ENCODE measurements at places on chromosomes 6 and 20.

DNA sequence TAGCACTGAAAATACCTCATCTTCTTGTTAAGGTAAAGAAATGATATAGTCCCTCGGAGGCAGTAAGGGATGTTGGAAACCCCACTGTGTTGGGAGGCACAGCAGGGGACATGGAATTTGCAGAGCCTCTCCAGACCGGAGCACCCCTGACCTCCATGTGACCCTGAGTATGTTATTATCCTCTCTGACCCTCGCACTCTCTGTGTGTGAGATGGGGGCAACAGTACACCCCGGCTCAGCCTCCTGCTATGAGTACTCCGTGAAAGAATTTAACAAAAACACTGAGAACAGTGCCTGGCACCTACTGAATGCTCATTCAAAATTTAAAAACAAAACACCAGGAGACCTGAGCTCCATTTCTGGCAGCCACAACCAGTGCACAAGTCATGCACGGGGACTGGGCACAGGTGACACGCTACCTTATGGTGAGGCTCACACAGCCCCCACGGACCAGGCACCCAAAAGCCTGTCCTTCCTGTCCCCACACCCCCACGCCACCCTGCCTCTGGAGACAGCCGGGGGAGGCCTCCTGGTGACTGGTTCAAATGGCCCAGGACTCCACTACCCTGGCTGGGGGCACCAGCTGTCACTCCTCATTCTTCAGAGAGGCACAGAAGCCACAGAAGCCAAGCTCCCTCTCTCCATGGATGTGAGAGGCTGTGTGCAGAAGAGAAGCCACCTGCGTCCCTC lies 6.1 kb downstream of the NINL start:
- DNase-seq, result no peak

DNA sequence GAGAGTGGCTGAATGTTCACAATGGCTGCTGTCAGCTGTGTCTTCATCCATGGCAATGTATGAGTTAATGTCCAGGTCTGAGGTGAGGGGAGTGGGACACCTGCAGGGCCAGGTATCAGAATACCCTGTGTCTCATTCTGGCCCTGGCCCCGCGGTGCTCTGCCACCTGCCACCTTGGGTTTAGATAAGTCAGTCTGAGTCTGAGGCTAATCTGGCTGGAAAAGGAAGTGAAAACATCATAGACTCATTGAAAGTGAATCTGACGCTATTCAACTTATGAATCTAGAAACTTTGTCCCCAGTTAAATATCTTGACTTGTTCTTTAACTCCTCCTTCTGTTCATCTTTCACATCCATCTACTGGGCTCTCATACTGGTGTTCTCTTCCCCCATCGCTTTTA lies 267.1 kb upstream of the JAG1 start:
- no peak for DNase-seq

DNA sequence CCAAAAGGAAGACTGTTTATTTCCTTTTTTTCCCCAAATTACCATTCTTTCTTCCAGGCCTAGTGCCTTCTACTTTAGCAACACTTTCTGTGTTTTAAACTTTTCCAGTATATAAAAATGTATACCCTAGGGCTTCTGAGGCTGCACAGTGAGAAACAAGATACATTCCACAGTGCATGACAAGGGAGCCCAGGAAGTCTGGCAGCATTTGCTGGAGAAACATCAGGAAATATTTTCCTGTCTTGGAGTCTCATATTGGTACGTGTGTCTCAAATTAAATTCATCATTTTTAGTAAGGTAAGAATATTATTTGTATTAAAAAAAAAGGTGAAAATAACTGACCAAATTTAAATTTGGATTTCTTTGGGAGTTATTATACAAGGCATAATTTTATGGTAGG lies 662.6 kb downstream of the RFPL4B start:
- DNase-seq, result no peak

- no peak for DNase-seq
These were observed 42.1 kb downstream of the IYD start for GRCh38 chr6:150410906-150411305.

GRCh38 chr6:36718560-36718959 lies 20.9 kb downstream of the RAB44 start:
- DNase-seq, result no peak

GRCh38 chr6:33589731-33590530 lies 9.9 kb upstream of the BAK1 start:
- peak; percentile 80 for DNase-seq

DNA sequence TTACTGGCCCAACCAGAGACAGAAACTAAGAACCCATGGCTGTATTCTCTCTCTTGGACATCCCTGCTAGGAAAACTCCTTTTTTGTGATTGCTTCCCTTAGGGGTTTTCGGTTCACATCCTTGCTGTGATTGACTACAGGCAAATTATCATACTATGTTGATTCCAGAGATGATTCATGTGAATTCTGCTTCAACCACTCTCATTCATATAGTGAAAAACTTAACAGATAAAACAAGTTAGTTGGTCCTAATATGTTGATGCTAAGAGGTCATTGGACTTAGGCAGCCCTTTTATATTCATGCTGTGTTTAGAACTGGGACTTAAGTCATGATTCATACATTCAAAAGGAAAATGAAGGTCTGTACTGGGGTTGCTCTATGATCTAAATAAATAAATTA lies 76.9 kb upstream of the CCN2 start:
- no peak for DNase-seq

DNA sequence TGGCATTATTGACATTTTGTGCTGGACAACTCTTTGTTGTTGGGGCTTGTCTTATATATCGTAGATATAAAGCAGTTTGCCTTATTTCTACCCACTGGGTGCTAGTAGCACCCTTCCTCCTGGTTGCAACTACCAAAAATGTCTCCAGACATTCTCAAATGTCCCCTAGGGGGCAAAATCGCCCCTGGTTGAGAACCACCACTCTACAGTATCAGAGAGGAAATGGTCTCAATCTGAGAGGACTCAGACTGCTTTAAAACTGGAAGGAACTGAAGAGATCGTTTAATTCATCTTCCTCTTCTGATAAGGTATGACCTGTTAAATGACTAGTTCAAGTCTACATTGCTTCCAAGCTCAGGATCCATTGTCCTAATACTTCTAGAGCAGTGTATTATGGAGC lies 14.9 kb downstream of the SH3BGRL2 start:
- no peak for DNase-seq

DNA sequence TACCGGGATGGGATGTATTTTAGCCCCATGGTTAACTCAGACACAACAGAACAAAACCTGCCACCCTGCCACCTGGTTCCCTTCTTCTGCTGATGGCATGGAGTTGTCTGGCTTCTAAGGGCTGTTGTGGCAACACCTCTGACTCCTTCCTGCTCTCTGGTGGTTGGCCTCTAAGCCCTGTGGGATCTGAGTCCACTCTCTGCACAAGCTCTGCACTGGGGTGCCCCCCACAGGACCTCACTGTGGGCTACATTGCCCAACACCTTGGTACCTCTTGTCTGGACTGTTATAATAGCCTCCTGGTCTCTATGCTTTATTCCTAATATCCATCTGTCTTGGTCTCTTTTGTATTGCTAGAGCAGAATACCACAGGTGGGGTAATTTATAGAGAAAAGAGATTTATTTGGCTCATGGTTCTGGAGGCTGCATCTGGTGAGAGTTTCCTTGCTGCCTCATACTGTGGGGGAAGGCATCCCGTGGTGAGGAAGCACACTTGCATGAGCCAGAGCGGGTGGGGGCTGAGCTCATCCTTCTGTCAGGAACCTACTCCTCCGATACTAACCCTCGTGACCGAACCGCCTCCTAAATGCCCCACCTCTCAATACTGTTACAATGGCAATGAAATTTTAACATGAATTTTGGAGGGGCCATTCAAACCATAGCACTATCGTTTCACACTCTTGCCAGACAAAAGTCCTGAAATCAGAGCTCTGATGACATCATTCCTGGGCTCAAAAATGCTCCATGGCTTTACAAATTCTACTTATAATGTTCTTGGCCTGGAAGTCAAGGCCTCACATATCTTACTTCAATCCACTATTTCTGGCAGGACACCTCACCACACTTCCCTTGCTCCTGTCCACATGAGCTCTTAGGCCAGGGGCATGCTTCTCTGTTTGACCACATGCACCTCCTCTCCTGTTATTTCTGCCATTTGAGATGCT lies 127.2 kb downstream of the PAX1 start:
- no peak for DNase-seq

GRCh38 chr20:4813863-4814695 lies 92.4 kb downstream of the PRND start:
- no peak for DNase-seq

DNA sequence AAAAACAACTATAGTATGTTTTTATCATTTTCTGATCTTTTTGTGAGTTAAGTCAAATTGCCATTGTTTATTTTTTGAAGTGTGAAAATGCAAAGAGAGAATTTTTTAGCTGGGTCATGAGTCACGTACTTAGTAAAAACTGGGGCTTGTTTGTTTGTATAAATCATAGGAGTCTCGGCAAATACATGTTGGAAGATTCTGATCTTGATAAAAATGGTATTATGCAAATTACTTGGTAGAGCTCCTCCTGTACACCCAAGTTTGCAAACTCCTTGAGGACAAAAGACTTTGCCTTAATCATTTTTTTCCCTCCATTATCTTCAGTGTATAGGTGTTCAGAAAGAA lies 25.8 kb downstream of the TBPL1 start:
- DNase-seq, result no peak

DNA sequence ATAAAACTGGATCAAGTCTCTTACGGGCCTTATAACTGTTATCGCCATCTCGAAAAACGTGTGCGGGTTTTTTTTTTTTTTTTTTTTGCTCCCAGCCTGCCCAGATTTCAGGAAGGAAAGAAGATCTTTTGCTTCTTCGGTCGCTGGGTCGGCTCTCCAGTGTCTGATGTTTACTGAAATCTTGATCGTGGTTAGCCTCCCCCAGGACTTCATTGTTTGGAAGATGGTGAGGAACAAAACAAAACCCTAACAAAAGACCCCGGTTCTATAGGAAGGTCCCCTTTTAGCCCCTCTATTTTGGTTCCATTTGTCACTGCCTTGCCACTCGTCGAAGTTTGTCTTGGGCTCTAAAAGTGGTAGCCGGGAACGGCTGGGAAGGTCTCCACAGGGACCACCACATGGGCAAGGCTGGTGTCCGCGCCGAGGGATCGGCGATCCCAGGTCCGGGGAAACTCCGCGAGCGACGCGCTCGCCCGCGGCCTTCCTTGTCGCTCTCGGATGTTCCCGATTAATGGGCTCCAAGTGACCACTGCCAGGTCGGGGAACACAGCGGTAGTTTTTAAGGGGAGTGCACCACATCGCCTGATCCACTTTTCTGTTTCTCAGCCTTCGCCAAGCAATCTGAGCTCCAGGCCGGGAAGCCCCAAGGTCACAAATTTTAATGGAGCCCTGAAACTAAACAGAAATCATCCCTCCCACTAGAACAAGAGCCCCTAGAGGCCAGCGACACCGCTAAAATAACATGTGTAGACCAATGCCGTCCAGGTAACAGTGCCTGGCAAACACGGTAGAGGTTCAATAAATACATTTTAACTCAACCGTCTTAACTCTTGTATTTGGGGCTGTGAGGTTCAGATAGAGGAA lies 27.0 kb downstream of the TRIM27 start:
- DNase-seq, result no peak

All from epithelial cell of prostate (primary cell).